ENCODE measurements at places on chromosomes 2 and 18.

DNA sequence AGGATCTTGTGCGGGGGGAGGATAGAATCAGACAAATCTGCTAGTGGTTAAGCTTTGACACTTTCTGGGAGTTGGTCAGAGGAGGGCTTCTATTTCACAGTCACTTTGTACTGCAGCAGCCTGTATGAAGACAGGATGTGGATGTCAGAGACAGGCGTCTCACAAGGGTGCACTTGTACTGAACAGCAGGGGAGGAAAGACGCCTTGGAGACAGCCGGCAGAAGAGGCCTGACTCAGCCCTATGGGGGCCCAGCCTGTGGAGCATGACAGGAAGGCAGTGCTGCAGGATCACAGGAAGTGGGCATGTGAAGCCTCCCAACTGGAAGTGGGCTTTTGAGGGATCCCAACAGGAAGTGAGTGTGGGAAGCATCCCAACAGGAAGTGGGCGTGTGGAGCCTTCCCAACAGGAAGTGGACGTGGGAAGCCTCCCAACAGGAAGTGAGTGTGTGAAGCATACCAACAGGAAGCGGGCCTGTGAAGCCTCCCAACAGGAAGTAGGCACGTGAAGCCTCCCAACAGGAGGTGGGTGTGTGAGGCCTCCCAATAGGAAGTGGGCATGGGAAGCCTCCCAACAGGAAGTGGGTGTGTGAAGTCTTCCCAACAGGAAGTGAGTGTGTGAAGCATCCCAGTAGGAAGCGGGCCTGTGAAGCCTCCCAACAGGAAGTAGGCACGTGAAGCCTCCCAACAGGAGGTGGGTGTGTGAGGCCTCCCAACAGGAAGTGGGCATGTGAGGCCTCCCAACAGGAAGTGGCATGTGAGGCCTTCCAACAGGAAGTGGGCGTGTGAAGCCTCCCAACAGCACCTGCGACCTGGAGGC, 212.3 kb downstream of the SNTG2 start:
- DNase-seq, result peak; percentile 21

DNA sequence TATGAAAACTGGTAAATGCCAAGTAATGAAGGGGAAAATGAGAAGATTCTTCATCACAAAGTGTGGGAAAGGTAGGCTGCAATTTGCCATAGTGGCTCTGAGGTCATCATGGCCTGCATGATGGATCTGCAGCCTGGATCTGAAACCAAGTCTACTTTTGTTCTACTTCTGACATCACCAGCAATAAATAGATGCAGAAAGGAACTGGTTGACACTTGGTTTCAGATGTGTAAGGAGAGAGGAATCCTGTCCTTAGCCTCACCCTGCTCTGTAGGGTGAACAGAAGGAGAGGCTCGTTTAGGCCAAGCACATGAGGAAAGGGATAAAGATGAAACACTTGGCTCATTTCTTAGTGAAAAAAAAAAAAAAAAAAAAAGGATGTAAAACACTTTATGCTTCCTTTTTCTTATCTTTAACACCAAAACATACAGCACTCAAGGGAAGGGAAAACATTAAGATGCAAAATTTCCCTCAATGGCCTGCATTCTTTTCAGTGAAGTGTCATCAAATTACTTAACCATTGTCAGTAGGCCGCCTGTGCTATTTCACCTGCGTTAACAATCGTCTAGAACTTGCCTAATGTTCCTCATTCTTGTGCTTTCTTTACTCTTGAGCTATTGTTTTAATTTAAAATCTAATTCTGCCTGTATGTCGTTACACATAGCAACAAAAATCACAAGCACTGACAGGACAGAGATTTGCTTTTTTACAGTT, 3.9 kb downstream of the NEB start:
- DNase-seq, result no peak

DNA sequence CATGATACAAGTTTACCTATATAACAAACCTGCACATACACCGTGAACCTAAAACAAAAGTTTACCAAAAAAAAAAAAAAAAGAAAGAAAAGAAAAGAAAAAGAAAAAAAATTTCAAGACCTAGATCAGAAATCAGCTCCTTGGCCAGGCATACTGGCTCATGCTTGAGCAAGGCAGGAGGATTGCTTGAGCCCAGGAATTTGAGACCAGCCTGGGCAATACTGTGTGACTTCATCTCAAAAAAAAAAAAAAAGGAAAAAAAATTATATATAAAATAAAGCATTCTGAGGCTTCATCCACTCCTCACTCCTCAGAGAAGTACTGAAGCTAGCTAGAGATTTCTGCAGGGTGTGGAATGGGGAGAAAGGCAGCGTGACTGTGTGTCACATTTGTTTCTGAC, 11.8 kb upstream of the PROC start:
- no peak for DNase-seq

- no peak for DNase-seq
Observed at GRCh38 chr2:96273763-96274162, 7.7 kb downstream of the CIAO1 start.

GRCh38 chr2:163610817-163611556, 124.8 kb downstream of the FIGN start:
- peak; percentile 0 for DNase-seq

DNA sequence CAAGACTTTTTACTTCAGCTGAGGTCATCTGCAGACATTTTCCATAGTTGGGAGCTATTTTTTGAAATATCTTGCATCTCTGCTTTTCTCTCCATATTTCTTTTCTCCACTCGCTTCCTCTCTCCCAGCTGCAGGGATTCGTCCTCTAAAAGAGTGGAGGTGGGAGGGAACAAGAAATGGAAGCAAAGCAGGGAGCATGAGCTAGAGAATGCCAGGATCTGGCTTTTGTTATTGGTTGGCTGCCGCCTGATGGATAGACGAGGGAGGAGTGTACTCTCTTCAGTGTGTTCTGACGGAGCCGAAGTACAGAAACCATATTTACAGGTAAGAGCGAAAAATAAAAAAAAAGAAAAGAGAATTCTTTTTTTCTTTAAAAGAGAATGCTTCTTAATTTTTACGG, at the start of gene CSRNP3:
Gene CSRNP3, plus strand, starts transcription at position 282 of the 400 bp plus-strand sequence. CDS start 125,368 bp downstream, outside the sequence.
- DNase-seq, result no peak

GRCh38 chr2:101792208-101792607, 94.7 kb downstream of the MAP4K4 start:
- no peak for DNase-seq

DNA sequence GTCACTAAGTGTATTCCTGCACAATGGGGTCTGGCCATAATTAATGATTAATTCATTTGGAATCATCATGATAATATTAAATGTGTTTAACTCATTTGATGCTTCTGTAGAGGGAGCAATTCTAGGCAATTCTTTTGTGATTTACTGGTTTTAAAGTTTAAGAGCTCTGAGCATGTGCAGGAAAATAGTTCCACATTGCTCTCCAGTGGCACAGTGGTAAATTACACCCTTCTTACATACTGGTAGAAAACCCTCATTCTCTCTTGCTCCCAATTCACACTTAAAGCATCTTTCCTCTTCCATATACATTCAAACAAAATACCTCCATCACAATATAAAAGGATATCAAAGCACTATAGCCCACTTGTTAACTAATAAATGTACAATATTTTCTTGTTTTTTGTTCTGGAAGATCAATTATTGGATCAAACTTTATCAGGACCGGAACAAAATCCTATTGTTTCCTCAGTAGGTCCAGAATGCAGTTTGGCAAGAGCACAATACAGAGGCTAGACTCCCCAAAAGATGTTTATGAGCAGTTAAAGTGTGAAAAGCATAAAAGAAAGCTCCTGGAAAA, 844.3 kb downstream of the MBD2 start:
- DNase-seq, result no peak

DNA sequence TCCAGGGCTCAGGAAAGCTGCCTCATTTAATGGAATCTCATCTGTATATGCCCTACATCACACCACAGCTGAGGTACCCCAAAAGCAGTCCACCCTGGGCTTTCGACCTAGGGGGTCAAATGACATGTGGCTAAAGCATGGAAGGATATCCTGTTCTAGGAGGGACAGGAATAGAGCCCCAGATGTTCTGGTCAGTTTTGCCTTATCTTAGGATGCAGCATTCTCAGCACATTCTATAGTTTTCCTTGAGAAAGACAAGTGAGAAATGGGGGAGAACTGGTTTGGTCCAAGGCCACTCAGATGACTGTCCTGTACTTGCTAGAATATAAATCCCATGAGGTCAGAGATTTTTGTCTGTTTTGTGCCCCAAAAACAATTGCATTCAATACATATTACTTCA, 688.0 kb upstream of the ZEB2 start:
- DNase-seq, result no peak

DNA sequence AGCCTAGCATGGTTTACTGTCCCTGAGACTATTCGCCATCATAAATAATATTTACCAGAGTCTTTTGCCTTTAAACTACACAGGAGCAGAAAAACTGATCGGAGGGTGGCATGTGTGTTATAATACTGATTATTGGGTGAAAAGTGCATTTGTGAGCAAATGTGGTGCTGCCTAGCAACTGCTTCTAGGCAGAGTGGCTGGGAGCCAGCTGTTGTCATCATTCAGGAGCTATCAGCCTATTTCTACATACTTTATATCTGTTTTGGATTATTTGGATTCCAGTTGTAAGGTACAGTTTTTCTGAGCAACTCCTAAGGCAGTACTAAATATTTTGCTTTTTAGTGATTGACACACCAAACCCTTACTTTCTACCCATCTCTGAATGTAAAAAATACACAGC, 75.0 kb upstream of the MSTN start:
- DNase-seq, result no peak

DNA sequence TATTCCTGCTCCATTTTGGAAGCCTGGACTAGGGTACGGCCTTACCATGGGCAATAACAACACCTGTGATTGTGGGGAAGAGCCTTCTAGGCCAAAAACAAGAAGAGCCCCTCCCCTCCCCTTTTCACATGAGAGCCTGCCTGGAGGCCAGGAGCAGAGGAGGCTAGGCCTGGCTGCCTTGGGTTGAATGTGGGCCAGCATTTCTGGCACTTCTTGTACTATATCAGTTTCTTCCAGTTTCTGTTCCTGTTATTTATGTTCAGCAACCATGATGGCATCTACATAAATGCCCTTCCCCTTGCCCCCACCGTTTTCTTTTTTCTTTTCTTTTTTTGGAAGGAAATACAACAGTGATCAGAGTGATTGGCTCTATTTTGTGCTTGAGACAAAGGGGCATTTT, 58.4 kb downstream of the KCTD18 start:
- no peak for DNase-seq

GRCh38 chr18:67428805-67429204, 87.7 kb downstream of the DSEL start:
- DNase-seq, result no peak

DNA sequence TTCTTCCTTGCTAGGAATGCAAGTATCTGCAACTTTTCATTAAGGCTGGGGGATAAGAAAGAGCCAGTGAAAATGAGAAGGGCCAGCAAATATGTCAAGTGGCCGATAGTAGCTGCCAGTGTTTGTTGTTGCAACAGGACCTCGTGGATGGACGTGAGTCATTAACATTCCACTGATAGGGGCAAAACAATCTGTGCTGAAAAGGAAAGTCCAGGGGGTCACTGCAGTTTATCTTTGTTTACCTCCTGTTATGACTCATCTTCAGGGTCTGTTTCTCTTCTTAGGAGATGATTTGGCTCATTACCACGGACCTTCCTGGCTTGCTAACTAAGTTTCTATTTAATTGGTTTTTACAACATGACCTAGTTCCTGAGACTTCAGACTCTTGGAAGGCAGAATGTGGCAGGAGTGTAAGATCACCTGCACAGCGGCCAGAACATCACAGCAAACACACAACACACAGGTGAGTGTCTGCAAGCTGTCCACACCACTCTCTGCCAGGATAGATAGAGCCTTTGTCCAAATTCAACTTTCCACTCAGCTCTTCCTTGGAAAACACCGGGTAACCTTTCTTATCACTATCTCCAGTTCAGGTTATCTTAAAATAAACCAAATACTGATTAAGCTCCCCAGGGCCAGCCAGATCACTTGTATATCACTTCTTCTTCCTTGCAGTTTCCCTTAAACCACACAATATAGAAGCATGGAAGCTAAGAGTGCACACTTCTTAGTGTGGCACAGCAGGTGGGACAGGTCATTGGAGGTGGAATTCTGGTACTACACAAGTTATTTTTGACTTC, 157.5 kb upstream of the LMAN1 start:
- no peak for DNase-seq

- DNase-seq, result no peak
Observed at GRCh38 chr2:225788571-225789094, 389.1 kb downstream of the NYAP2 start.

DNA sequence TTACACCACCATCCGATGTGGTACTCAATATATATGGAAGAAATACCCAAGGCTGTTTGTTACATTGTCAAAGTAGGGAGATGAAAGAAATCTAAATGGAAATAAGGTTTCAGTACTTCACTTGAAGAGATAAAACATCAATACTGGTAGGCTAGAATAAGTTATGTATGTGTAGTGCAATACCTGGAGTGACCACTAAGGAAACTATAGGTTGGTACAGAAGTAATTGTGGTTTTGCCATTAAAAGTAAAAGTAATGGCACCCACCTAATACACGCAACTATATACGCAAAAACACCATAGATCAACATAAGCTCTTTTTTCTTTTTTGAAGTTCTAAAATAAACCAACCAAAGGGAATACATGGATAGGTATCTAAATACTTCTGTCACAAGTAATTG, 143.2 kb upstream of the KYNU start:
- no peak for DNase-seq

- DNase-seq, result no peak
Observed at GRCh38 chr2:239566162-239566994, 165.6 kb upstream of the HDAC4 start.

DNA sequence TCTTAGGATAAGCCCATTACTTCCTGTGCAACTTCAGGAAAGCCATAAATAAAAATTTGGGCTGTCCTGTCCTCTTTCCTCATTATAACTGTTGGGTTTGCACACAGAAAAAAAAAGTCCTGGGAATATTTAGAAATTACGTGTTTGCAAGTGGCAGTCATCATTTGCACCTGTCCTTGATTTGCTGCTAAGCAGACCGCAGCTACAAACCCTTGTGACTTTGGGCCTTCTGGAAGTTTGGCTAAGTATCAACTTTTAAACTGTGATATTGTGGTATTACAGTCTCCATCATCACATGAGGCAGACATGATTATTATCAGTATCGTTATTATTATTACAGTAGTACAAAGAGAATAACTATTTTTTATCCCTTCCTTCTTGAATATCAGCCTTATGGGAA, 260.7 kb upstream of the SESTD1 start:
- DNase-seq, result no peak

- peak; percentile 56 for DNase-seq
Observed at GRCh38 chr2:152200565-152201465, 25.3 kb upstream of the STAM2 start.

GRCh38 chr2:73284296-73285158, at the start of gene FBXO41:
Gene FBXO41, minus strand, starts transcription at chr2:73284478. Its CDS starts 14,848 bp downstream, at chr2:73269630.
- peak; percentile 89 for DNase-seq

DNA sequence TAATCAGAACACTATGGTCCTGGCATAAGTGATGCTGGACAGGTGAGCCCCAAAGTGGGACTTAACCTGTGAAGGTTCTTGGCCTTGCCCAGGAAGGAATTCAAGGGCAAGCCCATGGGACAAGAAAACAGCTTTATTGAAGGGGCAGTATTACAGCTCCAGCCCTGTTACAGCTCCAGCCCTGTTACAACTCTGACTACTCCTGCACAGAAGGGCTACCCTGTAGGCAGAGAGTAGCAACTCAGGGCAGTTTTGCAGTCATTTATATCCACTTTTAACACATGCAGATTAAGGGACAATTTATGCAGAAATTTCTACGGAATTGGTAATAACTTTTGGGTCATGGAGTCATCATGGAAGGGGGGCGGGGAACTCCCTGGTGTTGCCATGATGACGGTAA, 15.7 kb downstream of the IL37 start:
- no peak for DNase-seq

GRCh38 chr2:114614592-114614991, 172.2 kb downstream of the DPP10 start:
- DNase-seq, result no peak

All from activated CD4-positive, alpha-beta T cell treated with anti-CD3 and anti-CD28 coated beads, Interleukin-2, Interleukin-6, amounts not matched to agents 100 ng/mL and 50 ng/mL, durations not matched to agents 16 hours and 8 hours (primary cell).